ENCODE measurements at places on chromosomes 16 and 17. TPM values are rescaled to one million over a fixed set of nuclear protein-coding genes. Genes with fewer than 3 reads are reported as not detected.

DNA sequence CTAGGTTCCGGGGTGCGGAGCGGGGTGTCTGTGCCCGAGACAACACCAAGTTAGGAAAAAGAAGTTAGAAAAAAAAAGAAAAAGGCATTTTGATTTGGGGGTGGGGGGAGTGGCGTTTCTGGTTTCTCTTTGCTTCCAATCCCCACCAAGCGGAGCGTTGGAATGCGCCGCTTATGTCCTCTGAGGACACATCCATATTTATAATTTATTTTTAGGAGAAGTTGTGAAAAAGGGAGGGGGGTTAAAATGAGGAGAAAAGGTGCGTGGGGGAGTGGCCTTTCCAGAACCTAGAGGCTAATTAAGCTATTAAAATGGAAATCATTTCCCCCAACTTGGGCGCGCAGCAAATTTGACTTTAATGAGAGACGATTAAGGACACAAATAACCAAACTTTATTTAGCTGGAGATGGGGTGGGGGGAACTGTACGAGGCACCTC, 232.1 kb downstream of the MRTFB start:
- peak overlapping the region; percentile 96 for H3K4me3 ChIP-seq
- peaks cover 72% of the 10 kb centered on the region for H3K4me1 ChIP-seq
- no peak for DNase-seq
- peak overlapping the region; percentile 91 for H3K27ac ChIP-seq

- H3K27ac ChIP-seq = no peak overlapping the region
- H3K27me3 ChIP-seq = no peaks in the 10 kb centered on the region
- peaks cover 21% of the 10 kb centered on the region for H3K4me1 ChIP-seq
- H3K4me3 ChIP-seq = no peak overlapping the region
Observed at GRCh38 chr17:39714234-39714633, 14.4 kb downstream of the ERBB2 start.

HS3ST3A1 gene
- 0.16 TPM for total RNA-seq

- H3K4me3 ChIP-seq = peak overlapping the region; percentile 60
- peaks cover 78% of the 10 kb centered on the region for H3K4me1 ChIP-seq
- H3K27ac ChIP-seq = no peak overlapping the region
- no peaks in the 10 kb centered on the region for H3K36me3 ChIP-seq
- H3K27me3 ChIP-seq = peaks cover 25% of the 10 kb centered on the region
Observed at GRCh38 chr16:85462714-85463611, 150.2 kb upstream of the GSE1 start.

- H3K4me3 ChIP-seq = no peak overlapping the region
- H3K4me1 ChIP-seq = no peaks in the 10 kb centered on the region
- H3K36me3 ChIP-seq = no peaks in the 10 kb centered on the region
- no peak for DNase-seq
- H3K27me3 ChIP-seq = peaks cover 24% of the 10 kb centered on the region
- H3K27ac ChIP-seq = no peak overlapping the region
Observed at GRCh38 chr17:56160422-56160821, 7.1 kb downstream of the ANKFN1 start.

KRTAP16-1 gene
- total RNA-seq = not detected

CDK3 gene
- 1.8 TPM for total RNA-seq

RBBP6 gene
- 33.4 TPM for total RNA-seq

DNA sequence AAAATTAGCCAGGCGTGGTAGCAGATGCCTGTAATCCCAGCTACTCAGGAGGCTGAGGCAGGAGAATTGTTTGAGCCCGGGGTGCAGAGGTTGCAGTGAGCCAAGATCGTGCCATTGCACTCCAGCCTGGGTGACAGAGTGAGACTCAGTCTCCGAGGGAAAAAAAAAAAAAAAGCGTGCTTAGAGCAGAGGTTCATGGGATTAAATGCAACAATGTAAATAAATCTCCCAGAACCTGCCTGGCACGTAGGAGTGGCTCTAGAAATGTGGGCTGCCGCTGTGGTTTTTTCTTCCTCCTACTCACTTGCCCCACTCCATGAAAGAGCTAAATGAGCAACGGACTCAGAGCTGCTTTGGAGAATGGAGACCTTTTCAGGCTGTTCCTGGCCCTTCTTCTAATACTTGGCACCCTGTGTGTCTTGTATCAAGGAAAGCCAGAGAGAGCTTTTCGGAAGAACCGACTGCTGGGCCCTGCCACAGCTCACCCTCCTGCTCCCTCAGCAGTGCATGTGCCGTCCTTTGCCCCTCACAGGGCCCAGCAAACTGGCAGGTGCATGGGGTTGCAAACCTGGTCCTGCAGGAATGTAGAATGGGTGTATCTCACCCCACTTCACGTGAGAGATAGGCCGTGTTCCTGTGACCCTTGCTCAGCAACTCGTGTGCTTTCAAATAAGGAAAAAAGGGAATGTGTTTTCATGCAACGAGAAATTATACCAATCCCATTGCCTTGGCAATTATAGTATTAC, 52.0 kb downstream of the LDHD start:
- no peak overlapping the region for H3K4me3 ChIP-seq
- no peaks in the 10 kb centered on the region for H3K36me3 ChIP-seq
- H3K27me3 ChIP-seq = no peaks in the 10 kb centered on the region

DNA sequence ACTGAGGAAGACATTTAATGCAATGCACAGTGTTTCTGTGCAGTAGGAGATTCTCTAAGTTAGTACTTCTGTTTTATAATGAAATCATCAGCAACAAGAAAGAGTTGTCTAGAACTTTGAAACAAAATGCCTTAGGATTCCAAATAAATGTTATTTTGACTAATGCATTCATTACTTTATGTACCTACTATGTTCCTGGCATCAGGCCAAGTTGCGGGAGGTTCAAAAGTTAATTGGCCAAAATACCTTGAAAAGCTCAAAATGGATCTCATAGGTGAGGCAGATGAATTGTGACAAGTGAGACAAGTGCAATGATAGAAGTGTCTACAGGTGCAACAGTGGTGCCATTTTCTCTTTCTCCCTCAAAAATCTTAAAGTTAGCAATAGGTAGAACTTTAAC, 289.4 kb downstream of the TOX3 start:
- H3K27ac ChIP-seq = no peak overlapping the region
- no peaks in the 10 kb centered on the region for H3K27me3 ChIP-seq
- no peaks in the 10 kb centered on the region for H3K4me1 ChIP-seq

ZFP3 gene
- 11.0 TPM for total RNA-seq

- peak overlapping the region; percentile 99 for H3K27ac ChIP-seq
- no peaks in the 10 kb centered on the region for H3K36me3 ChIP-seq
- no peak for DNase-seq
- peak overlapping the region; percentile 94 for H3K4me3 ChIP-seq
- H3K27me3 ChIP-seq = no peaks in the 10 kb centered on the region
- peaks cover 46% of the 10 kb centered on the region for H3K4me1 ChIP-seq
Observed at GRCh38 chr16:81005610-81006161, 999 bp downstream of the CMC2 start.
